ENCODE measurements at places on chromosomes 3 and 15.

GRCh38 chr15:98444138-98444537, 204.2 kb upstream of the IGF1R start:
- DNase-seq, result no peak

- DNase-seq, result no peak
Measured at GRCh38 chr3:139289860-139290524, 53.8 kb upstream of the MRPS22 start.

GRCh38 chr3:10319251-10319650, 1.7 kb downstream of the SEC13 start:
- DNase-seq, result no peak

DNA sequence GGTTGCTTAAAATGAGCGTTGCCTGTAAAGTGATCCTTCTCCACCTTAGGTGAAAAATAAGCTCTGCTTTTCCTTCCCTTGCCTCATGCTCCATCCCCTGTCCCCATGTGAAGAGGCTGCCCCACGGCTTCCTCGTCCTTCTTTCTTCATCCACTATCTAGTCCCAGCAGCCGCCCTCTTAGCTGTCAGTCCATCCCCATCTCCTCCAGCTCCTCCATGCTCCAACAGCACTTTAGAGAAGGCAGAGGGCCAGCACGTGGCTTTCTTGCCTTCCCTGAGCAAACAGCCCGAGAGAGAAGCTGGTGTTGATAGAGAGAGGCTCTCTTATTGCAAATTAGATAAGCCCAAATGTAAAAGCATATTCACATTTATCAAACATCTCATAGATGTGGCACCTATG, 9.0 kb upstream of the TMEM41A start:
- no peak for DNase-seq

GRCh38 chr3:153130312-153130977, 31.6 kb upstream of the RAP2B start:
- DNase-seq, result no peak

- no peak for DNase-seq
Measured at GRCh38 chr15:58513008-58513407, 81.2 kb downstream of the LIPC start.

GRCh38 chr3:182241196-182241765, 529.6 kb downstream of the SOX2 start:
- DNase-seq, result no peak

DNA sequence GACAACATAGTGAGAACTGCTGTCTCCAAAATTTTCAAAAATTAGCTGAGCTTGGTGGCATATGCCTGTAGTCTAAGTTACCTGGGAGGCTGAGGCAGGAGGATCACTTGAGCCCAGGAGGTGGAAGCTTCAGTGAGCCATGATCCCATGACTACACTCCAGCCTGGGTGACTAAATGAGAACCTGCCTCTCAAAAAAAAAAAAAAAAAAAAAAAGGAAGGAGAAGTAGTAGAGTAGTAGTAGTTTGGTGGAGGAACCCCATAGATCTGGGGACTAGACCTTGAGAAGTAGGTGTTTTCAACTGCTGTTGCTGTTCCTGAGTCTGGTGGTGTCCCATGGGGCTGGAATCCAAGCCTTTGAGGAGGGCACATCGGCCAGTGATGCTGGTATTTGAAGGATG, 38.4 kb upstream of the UBE2E2 start:
- DNase-seq, result no peak

DNA sequence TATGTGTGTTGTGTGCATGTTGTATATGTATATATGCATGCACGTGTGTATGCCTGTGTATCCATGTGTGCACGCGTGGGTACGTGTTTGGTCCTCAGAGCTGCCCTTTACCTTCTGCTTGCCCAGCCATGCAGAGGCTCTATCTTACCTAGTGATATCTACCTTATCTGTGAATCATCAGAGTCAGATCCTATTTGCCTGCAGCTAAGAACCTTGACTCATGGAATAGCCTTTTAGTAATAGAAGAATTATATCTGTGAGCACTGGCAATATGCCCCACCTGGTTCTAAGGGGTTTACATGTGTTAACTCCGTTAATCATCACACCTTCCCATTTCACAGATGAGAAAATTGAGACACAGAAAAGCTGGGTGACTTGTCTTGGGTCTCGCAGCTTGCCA, 11.0 kb downstream of the PGPEP1L start:
- no peak for DNase-seq

DNA sequence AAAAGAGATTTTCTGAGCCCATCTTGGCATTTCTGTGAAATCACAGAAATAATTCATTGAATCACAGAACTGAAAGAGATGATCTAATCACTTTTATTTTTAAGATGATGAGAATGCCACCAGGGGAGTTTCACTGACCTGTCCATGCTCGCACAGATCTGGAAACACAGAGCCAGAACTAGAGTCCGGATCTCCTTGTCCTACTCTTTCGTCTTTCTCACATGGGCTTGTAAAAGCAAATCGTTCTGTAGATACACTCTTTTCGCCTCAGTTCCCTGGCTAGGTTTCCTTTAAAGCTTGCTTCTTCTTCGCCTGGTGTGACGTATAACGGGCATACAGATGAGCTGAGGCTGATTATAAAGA, 122.5 kb upstream of the SPRED1 start:
- DNase-seq, result no peak

- DNase-seq, result no peak
Measured at GRCh38 chr3:197027896-197028727, 1.5 kb downstream of the MELTF start.

DNA sequence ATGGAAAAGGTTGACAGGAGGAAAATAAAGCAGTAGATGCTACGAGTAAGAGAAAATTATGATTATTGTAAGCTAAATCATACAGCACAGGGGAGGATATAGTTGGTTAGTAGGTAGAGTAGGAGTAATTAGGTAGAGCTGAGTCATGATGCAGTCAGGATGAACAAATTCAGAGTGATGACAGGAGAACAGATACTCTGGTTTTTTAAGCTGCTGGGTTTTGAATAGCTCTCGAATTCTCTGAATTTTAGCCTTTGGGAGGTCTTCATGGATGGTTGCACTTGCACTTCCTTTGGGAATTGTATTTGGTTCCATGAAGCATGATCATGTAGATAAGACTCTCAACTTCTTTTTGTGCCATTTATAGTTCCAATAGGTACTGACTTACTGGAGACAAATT, 96.2 kb downstream of the ECT2 start:
- no peak for DNase-seq

DNA sequence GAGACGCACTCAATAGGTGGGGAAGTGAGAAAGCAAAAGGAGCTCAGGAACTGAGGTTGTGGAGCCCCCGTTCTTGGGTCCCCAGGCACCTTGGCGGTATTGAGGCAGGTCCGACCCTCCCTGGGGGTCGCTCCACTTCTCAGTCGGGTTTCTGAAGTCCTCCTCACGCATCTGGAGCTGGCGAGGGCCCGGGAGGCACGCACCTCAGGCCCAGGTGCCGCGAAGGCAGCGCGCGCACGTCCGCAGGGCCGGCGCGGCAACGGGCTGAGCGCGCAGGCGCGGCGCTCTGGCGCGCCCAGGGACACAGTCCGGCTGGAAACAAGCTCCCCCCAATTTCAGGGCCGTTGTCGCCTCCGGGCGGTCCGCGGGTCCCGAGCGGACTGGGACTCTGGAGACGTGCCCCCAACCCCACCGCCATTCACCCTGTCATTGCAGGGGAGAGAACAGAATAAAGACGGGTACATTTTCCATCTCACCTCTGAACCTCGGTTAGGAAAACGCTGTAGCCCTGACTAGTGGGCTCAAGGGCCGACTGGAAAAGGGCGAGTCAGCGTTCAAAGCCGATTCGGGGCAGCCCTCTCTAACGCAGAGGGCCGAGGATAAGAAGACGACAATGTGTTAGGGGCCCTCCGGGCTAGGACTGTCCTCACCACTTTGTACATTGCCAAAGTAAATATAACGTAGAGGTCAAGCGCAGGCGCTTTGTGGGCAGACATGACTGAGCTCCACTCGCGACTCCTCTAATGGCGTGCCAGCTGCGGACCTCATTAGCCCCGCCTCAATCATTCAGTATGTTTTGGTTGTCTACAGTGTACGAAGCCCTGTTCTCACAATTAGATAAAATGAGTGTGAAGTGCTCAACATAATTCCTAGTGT, at the start of gene ZNF770:
Gene ZNF770, minus strand, starts transcription at position 261 of the 876 bp plus-strand sequence. CDS start 4,853 bp downstream, outside the sequence.
- DNase-seq, result peak; percentile 82

GRCh38 chr3:40597441-40597840, 72.7 kb downstream of the ZNF621 start:
- DNase-seq, result no peak

DNA sequence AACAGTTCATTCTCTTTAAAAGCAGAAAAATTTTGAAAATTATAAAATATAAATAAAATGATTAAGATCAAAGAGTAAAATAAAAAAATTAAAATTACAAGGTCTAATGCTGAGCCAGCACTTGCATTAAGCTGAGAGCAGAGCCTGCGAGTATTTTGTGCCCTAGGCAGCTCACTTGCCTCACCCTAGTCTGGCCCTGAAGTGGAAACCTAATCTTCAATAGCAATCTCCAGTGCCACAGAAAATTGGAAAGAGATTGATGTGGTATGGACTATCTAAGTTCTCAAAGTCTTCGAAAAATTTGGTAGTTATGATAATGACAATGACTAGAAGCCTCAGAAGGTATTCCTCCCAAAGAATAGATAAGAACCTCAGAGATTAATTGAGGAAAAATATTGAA, 459.4 kb upstream of the CBLB start:
- DNase-seq, result no peak

DNA sequence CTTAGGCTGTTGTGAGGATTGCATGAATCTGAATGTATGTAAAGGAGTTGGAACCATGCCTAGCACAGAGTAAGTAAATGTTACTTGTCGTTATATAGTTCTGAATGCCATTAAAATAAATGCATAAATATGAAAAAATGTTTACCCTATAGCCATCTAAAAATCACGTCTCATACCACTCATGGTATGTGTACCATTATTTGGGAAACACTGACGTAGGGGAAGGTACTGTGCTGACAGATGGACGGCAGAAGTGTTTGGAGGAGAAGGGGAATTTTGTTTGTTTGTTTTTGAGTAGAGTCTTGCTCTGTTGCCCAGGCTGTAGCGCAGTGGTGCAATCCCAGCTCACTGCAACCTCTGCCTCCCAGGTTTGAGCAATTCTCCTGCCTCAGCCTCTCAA, 30.5 kb upstream of the PDZRN3 start:
- DNase-seq, result no peak

- DNase-seq, result no peak
Measured at GRCh38 chr15:58758141-58758540, 8.6 kb upstream of the ADAM10 start.

DNA sequence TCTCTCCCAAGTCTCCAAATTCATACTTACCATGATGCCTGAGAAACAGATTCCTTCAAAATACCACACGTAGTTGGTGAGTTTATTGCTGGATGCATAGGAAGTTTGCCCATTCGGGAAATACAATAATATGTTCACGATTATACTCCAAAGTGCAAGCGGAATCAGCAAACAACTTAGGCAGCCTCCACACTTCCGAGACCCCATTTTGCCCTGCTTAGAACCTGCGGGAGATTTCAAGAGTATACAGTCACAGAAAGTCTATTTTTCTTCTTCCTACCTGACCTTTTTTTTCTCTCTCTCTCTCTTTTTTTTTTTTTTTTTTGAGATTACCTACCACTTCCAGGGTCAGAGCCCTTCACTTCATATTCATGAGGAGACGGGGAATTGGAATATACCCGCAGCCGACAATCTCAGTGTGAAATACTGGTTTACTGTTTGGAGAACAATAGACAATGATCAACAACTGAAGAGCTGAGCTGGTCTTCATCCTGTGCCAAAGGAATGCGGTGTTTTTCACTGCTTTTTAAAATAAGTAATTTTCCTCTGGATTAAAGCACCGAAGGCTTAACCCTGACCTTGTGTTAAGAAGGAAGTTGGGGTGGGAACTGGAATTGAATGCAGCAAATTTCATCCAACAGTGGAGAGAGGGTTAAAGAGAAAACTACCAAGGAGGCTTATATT, at the start of gene TM4SF18:
Gene TM4SF18, minus strand, starts transcription at position 461 of the 684 bp plus-strand sequence. Its CDS starts 254 bp downstream, at position 207.
- no peak for DNase-seq

- DNase-seq, result no peak
Measured at GRCh38 chr15:77497942-77498361, 77.3 kb downstream of the HMG20A start.

GRCh38 chr3:149197669-149198068, 24.0 kb downstream of the CP start:
- no peak for DNase-seq

DNA sequence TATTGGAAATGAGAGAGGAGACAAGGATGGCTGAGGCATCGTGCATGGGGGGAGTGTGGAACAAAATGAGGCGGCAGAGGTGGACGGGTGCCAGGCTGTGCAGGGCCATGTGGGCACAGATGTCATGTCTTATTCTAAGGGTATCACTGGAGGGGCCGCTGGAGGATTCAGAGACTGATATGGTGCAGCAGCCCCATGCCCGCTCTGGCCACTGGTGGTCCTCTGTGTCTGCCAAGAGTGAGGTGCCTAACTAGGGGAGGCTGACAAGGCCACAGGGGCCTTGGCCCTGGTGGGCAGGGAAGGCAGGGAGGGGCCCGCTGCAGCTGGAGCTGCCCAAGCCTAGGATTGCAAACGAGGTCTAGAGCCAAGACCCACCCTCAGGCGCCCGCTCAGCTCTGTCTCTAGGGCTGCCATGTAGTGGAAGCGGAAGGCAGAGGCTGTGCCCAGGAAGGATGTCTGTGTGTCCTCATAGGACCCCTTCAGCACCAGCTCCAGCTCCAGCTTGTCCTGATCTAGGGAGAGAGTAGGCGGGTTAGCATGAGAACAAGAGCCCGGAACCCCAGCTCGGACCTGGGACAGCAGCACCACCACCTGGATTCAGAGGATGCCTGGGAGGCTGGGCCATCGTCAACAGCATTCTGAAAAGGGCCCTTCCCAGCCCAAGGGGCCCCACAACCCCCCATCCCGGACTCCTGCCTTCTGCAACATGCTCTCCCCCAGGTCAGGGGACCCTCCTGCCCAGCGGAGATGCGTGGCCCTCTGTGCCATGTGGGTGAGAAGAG, 11.3 kb downstream of the PLA2G4D start:
- no peak for DNase-seq

GRCh38 chr3:57030721-57031120, 29.7 kb upstream of the SPATA12 start:
- DNase-seq, result no peak

- DNase-seq, result no peak
Measured at GRCh38 chr3:196673632-196674031, 34.1 kb downstream of the NRROS start.

GRCh38 chr15:76347482-76348055, 11.0 kb downstream of the ISL2 start:
- DNase-seq, result no peak

DNA sequence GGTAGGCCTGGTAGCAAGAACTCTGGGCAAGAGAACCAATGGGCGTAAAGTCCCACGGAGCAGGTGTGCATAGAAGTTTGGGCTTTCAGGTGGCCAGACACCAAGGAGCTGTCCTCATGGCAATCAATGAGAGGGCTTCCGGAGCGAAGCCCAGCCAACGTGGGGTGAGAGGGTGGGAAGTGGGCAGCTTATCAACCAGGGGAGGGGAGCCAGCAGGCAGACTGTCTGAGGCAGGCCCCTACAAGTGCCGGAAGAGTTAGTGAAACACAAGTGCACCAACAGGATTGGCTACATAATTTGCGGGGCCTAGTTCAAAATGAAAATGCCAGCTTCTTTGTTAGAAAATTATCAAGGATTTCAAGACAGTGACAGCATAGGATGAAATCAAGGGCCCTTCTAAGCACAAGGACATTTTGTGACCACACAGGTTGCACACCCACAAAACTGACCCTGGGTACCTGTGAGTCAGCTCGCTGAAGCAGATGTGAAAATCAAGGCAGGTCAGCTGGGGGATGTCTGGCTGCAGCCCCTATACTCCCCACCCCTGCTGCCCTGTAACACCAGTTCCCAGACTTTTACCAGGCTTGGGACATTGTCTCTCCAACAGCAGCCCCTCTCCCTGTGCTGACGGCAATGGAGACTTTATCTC, 102.1 kb upstream of the ETV5 start:
- DNase-seq, result no peak
